ENCODE measurements at places on chromosomes 1 and 21.

DNA sequence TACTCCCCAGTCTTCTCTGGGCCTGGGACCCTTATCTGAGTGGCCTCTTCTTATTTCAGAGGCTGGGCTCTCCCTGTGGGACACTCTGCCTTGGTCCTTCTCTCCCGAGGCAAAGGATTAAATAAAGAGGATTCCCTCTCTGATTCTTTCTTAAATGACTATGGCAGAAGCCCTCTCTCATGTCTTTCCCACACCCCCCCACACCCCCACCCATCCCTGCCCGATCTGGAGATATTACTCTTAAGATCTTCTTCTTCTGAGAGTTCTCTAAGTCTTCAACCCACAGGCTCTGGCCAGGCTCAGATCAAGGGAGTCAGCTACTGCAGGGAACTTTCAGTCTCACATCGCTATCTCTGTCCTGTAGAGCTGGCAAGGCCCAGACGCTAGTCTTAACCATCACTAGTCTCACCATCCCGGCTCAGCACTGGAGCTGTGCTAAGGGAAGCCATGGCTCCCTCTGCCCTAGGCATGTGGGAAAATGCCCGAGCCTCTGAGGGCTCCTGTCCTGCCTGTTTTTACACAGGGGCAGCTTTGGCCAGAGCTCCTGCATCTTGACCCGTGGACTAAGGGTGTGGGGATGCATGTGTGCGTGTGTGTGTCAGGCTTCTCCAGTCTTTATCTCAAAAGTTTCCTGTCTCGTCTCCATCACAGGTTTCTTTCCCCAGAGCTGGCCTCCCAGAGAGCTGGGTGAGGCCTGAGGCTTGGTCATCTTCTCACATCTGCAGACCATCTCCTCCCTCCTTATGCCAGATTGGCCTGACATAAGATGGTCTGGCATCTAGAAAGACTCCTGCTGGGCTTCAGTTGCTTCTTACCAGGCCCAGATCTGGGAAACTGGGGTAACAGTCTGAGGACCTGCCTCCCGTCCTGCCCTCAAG lies 36.7 kb downstream of the LGR6 start:
- no peak for DNase-seq

DNA sequence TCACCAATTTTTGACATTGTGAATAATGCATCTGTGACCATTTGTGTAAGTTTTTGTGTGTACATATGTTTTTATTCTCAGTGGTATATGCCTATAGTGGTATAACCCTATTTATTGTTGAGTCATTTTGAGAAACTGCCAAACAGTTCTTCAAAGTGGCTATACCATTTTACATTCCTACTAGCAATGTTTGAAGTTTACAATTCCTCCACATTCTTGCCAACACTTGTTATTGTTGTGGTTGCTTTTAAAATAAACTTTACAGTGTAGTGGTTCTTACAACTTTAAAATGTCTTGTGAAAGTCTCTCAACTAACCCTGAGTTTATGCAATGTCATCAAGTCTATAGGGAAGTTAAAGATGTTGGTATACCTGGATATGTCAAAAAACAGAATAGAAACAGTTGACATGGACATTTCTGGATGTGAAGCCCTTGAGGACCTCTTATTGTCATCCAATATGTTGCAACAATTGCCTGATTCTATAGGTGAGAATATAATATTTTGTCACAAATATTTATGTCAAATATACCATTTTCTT lies 219.4 kb downstream of the LRRC40 start:
- DNase-seq: no peak

GRCh38 chr1:2258122-2258681 lies 30.1 kb downstream of the SKI start:
- no peak for DNase-seq

DNA sequence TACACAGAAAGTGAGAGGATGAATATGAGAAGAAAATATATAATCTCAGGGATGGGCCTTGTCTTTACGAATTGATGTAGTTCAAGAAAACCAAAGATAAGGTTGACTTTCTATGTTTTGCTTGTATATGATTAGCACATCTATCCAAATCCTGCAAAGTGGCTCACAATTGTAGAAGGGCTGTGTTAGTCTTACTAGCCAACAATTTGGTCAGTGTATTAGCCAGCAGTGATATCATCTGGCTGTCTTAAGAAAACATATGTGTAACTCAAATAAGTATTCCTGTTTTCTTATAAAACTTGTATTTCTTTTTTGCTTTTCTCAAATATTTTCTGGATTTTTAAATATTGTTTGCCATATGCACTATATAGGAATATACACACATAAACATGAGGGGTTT lies 5.5 kb downstream of the SDCCAG8 start:
- no peak for DNase-seq
